ENCODE measurements at places on chromosomes 3 and 15. TPM values are rescaled to one million over a fixed set of nuclear protein-coding genes. Genes with fewer than 3 reads are reported as not detected.

GRCh38 chr15:54026258-54026657, 48.0 kb downstream of the UNC13C start:
- H3K36me3 ChIP-seq, result no peaks in the 10 kb centered on the region
- no peak overlapping the region for H3K4me3 ChIP-seq
- no peaks in the 10 kb centered on the region for H3K27me3 ChIP-seq
- no peak for DNase-seq

DUOXA2 gene
- total RNA-seq, result not detected

ASB14 gene
- not detected for total RNA-seq

DNA sequence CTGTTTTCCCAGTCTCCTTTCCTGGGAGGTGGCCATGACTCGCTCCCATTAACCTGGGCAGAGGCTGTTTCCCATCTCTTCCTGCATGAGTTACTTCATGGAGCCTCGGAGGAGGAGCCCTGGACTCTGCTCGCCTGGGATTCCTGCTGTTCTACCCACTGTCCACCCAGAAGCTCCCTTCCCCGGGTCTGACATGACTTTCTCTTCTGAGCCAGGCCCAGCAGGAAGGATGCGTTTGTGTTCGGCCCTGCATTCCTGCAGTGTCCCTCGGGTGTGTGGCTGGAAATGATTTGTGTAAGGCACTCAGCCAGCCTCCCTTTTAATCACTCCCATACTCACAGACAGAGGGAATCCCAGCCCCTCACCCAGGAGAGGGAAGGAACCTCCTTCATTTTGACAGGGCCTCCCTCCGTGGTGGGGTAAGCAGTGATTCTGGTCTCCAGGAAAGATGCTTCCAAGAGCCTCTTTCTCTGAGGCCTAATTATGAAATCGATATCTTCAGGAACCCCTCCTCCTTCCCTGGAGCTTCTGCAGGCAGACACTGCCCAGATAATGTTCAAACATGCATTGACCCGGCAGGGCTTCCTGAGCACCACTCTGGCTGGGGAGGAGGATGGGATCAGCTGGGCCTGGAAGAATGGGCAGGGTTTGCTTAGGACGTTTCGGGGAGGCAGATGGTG, 41.6 kb upstream of the DLG1 start:
- DNase-seq, result no peak
- no peak overlapping the region for H3K27ac ChIP-seq
- H3K4me3 ChIP-seq, result no peak overlapping the region
- no peaks in the 10 kb centered on the region for H3K36me3 ChIP-seq

DNA sequence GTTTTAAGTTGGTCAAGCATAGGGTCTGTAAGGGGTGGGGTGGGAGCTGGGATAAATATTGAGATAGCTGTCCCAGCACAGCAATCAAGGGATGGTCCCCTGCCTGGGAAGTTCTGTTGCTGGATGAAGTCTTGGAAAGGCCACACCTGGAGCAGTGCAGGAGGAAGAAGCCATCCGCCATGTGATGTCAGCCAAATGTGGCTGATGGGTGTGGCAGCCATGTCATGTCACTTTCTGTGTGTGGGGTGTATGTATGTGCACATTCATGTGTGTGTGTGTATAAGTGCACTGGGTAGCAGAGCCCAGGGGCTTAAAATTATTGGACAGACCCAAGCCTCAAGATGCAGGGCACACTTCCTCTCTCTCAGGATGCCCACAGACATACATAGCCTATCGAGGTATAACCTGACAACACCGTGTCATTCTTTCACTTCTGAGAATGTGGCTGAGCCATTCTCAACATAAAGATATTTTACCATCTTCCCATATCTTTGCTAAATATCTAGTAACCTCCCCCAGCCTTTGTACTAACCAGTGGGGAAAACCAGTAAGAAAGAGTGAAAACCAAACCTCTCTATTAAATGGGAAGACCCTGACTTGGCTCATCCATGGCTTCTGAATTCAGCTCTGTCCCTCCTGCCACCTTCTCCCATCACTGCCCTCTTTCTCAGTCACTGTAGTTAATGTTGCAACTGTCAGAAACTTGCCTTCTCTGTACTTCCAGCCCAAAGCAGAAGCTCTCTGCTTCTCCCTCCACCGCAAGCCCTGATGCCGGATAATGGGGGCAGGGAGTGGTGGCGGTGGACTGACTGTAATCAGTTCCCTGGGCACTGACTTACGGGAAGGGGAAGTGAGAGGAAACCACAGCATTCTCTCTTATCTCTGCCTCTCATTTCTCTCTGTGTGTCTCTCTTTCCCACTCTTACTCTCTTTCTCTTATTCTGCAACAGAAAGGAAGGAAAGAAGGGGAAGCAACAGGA, 11.2 kb downstream of the TNFSF10 start:
- H3K36me3 ChIP-seq, result peaks cover 77% of the 10 kb centered on the region
- H3K27ac ChIP-seq, result peak overlapping the region; percentile 87
- H3K27me3 ChIP-seq, result no peaks in the 10 kb centered on the region
- peak; percentile 75 for DNase-seq
- H3K4me3 ChIP-seq, result peak overlapping the region; percentile 55
- H3K4me1 ChIP-seq, result peaks cover 57% of the 10 kb centered on the region

DNA sequence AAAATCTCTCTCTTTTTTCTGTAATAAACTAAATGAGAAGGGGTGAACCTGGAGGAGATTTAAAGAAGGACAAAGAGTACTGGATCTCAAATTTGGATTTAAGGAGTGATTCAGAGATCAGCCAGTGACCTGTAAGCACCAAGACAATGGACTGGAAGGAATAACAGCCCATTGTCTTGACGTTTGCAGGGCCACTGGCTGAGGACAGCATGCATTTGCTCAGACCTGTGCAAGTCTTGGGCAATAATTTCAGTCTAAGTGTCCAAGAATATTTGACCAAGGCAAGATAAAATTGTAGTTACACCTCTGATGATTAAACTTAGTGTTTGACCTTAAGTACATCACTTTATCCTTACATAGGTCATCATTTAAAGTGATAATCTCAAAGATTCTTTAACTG, 55.8 kb upstream of the OSTN start:
- H3K36me3 ChIP-seq, result no peaks in the 10 kb centered on the region
- no peaks in the 10 kb centered on the region for H3K27me3 ChIP-seq
- no peak for DNase-seq
- H3K4me1 ChIP-seq, result no peaks in the 10 kb centered on the region
- no peak overlapping the region for H3K4me3 ChIP-seq
- no peak overlapping the region for H3K27ac ChIP-seq

TM4SF4 gene
- total RNA-seq, result not detected

DNA sequence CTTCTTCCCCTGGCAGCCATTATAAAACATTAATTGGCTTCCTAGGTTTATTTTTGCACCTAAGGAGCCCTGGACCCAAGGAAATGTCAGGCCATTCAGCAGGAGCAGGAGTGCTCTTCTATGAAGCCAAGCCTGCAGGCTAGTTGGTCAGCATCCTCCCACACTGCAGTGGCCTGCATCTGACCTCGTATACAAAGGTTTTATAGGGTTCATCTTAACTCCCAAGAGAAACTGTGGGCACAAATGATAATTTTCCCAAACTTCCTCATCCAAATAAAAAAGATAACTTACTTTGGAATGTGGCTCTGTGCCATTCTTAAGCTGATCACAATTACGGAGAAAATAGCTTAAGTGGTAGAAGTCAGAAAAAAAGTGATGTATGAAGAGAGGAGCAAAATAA, 19.4 kb downstream of the PLSCR1 start:
- H3K4me1 ChIP-seq, result peaks cover 5% of the 10 kb centered on the region
- H3K36me3 ChIP-seq, result peaks cover 29% of the 10 kb centered on the region
- no peak overlapping the region for H3K27ac ChIP-seq
- no peak overlapping the region for H3K4me3 ChIP-seq
- no peak for DNase-seq
- no peaks in the 10 kb centered on the region for H3K27me3 ChIP-seq

DNA sequence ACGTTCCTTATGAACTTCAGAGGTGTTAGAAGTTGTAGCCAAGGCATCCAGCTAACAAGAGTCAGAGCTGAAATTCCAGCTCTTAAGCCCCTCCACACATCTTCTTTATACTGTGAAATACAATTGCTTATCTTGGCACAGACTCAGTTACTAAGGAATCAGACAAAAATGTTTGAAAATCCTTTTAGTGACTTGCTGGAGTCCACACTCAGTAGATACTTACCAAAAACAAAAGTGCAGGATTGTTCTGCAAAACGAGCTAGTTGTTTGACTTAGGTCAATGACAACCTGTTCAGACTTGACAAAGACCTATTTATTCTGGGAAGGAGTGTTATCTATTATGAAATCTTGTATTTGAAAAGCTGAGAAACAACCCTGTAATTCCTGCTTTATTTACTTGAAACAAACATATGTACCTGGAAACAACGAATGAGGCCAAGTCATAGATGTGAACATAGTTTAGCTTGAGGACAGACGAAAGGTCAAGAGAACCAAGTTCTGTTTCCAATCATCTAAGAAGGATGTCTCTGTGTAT, 38.5 kb downstream of the B3GNT5 start:
- H3K27me3 ChIP-seq, result no peaks in the 10 kb centered on the region
- peaks cover 6% of the 10 kb centered on the region for H3K36me3 ChIP-seq
- no peak for DNase-seq

SLC12A8 gene
- 1.6 TPM for total RNA-seq

ATP10A gene
- total RNA-seq, result 17.8 TPM

- no peak overlapping the region for H3K4me3 ChIP-seq
- H3K4me1 ChIP-seq, result no peaks in the 10 kb centered on the region
- no peaks in the 10 kb centered on the region for H3K36me3 ChIP-seq
- no peak for DNase-seq
- H3K27me3 ChIP-seq, result peaks cover 4% of the 10 kb centered on the region
- H3K27ac ChIP-seq, result no peak overlapping the region
Observed at GRCh38 chr3:157667493-157667892, 164.3 kb upstream of the VEPH1 start.

DNA sequence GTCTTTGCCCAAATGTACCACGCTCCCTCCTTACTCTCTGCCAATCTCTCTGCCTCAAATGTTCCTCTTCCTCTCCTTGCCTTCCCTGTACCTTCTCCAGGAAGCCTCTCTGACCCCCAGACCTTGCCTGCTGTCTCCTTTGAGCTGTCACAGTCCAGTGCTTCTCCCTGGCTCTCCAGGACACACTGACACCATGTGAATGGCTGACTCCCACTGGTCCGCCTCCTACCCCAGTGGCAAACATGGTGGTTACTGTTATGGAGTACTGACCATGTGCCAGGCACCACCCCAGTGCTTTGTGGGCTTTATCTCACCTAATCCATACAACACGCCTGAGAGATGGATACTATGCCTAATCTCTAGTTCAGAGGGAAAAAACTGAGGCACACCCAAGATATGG, 141.9 kb downstream of the TPRA1 start:
- peaks cover 10% of the 10 kb centered on the region for H3K27me3 ChIP-seq
- no peaks in the 10 kb centered on the region for H3K4me1 ChIP-seq

DNA sequence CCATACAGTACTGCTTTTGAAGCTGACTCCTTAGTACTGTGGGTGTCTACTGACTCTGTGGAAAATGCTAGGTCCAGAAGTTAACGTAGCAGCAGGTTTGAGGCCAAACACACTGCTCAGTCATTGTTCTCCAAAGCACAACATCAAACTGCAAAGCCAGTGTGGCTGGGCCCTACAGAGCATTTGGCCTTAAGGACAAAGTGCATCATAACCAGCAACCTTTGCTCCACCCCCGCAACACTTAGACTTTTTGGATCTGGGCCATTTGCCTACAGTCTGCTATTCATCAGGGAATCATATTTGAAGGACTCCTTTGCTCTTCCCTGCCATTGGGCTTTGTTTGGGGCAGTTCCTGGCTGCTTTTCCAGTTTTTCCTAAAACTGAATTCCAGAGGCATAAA, 43.1 kb upstream of the ARL6 start:
- H3K27ac ChIP-seq, result no peak overlapping the region
- H3K4me3 ChIP-seq, result no peak overlapping the region
- H3K36me3 ChIP-seq, result no peaks in the 10 kb centered on the region
- DNase-seq, result no peak
- no peaks in the 10 kb centered on the region for H3K4me1 ChIP-seq

- H3K27ac ChIP-seq, result peak overlapping the region; percentile 76
- H3K4me3 ChIP-seq, result no peak overlapping the region
- H3K36me3 ChIP-seq, result no peaks in the 10 kb centered on the region
- no peak for DNase-seq
- H3K27me3 ChIP-seq, result no peaks in the 10 kb centered on the region
Observed at GRCh38 chr15:43249236-43249635, 17.5 kb downstream of the TGM5 start.
